ENCODE measurements at places on chromosomes 2 and 18.

DNA sequence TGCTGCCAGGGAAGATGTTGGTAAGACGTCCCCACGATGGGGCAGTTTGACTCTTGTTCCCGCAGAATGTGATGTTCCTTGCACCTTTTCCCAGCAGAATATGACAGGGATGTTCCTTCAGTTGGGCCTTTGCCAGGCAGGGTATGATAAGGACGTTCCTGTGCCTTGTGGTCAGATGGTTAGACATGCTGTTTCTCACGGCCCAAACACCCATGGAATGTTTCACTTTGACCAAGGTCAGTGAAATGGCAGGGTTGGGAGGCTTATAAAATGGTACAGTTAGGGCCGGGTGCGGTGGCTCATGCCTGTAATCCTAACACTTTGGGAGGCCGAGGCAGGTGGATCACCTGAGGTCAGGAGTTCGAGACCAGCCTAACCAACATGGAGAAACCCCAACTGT is 40.3 kb upstream of the YPEL5 start:
- no peak for DNase-seq

DNA sequence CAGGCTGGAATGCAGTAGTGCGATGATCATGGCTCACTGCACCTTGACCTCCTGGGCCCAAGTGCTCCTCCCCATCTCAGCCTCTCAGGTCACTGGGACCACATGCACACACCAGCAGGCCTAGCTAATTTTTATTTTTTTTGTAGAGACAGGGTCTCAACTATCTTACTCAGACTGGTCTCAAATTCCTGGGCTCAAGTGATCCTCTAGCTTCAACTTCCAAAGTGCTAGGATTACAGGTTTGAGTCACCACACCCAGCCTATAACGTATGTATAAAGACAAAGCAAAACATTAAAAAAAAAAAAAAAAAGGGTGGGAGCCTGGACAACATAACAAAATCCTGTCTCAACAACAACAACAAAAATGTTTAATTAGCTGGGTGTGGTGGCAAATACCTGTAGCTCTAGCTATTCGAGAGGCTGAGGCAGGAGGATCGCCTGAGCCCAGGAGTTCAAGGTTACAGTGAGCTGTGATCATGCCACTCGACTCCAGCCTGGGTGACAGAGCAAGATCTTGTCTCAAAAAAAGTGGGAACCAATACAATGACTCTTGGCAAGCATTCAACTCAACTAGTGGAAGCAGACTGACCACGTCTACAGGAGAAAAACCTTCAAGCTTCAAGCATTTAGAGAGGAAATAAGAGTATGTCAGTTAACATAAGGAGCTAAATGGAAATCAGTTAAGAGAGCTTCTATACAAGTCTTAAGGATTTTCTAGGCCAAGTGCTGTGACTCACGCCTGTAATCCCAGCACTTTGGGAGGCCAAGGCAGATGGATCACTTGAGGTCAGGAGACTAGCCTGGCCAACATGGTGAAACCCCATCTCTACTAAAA is 2.6 kb downstream of the GTF3C2 start:
- no peak for DNase-seq

GRCh38 chr18:29225351-29225750 is 1048.4 kb upstream of the CDH2 start:
- no peak for DNase-seq

DNA sequence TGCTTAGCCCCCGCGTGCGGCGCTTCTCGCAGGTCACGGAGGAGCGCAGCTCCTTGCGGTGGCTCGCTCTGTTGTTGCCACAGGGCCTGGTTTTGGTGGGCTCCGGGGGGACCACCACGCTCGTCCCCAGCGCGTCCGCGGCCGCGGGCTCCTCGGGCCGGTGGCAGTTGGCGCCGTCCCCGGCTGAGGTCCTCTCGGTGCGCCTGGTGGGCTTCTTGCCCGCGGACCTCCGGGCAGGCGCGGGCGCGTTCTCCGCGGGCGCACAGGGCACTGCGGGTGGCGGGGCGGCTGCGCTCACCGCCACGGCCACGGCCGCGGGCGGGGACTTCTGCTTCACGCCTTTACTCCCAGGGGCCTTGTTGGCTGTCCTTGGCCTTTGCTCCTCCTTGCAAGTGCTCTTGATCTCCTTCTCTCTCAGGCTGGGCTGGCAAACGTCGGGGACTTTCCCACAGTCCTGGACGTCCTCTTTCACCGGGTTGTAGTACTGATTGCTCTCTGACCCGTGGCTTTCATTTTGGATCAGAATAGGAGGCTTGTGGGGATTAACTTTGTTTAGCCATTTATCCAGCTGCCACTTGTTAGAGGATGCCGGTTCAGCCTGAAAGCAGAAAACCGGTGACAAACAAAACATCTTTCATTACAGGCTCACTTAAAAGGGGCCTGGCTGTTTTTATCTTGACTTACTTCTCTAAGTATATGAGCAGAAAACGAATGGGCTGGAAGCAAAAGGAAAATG is 104.0 kb upstream of the REV1 start:
- no peak for DNase-seq

GRCh38 chr2:57899898-57900297 is 146.7 kb upstream of the VRK2 start:
- no peak for DNase-seq

GRCh38 chr2:19255481-19255880 is 102.9 kb downstream of the OSR1 start:
- no peak for DNase-seq

GRCh38 chr18:44093253-44093652 is 587.4 kb upstream of the SETBP1 start:
- DNase-seq: no peak

Measured in activated CD4-positive, alpha-beta T cell treated with anti-CD3 and anti-CD28 coated beads, Interleukin-10, Interleukin-2, amounts not matched to agents 100 ng/mL and 50 ng/mL, durations not matched to agents 16 hours and 8 hours (primary cell).